Brain (organoid and tissue), 16 donors: ENCODE measurements at places on chromosomes 4 and X. TPM values are rescaled to one million over a fixed set of nuclear protein-coding genes. Genes with fewer than 3 reads are reported as not detected.

The BEX5 gene
- 30.0 TPM for polyA plus RNA-seq

The SRPK3 gene
- 15.6 TPM for polyA plus RNA-seq

The RNF175 gene
- 2.8 TPM for polyA plus RNA-seq

The ANK2 gene
- 27.1 TPM for polyA plus RNA-seq

The PF4V1 gene
- not detected for polyA plus RNA-seq
